NCI-H460 (cell line): ENCODE measurements at places on chromosomes 13 and 19.

DNA sequence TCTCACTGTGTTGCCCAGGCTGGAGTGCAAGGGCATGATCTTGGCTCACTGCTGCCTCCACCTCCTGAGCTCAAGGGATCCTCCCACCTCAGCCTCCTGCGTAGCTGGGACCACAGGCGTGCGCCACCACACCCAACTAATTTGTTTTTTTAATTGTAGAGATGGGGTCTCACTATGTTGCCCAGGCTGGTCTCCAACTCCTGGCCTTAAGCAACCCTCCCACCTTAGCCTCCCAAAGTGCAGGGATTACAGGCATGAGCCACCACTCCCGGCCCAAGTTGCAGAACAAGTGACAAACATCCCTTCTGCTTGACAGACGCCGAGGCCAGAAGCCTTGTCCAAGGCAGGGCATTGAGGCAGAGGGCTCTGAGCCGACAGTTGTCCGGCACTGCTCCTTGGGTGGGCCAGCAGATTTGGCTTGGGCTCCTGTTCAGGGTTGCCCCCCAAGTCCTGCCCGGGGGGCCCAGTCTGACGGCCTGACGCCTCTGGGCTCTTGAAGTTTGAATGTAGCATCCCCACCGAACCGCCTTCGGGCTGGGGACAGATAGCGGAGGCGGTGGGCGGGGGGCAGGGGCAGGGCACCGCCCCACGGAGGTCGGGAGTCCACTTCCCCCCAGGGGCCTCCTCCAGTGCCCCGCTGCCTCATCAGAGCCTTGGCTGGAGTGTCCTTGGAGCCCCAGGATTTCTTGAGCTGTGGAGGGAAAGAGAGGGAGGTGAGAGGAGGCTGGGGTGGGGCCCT lies 5.7 kb upstream of the SPACA4 start:
- DNase-seq = no peak

- no peak for DNase-seq
These were observed 67.7 kb upstream of the ARGLU1 start for GRCh38 chr13:106635616-106636015.

DNA sequence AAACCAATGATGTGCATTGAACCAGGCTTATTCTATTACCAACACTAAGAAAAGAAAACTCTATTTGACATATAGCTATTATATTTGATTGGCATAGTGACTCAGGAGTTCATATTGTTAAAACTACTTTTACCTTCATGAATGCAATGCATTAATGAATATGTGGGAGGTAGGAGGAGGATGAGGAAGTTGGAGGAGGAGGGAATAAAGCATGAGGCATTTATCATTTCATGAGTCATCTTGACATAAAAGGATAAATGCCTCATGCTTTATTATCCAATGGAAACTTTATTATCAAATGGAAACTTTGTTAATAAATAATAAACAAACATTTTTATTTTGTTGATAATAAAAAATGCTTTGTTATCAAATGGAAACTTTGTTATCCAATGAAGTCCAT lies 116.5 kb downstream of the SPRY2 start:
- DNase-seq = no peak

GRCh38 chr13:110583178-110583865 lies 21.8 kb upstream of the RAB20 start:
- no peak for DNase-seq

GRCh38 chr13:20375871-20376270 lies 143.8 kb upstream of the GJB6 start:
- no peak for DNase-seq
